ENCODE measurements at places on chromosomes 7 and 10. TPM values are rescaled to one million over a fixed set of nuclear protein-coding genes. Genes with fewer than 3 reads are reported as not detected.

Gene PCDH15
- total RNA-seq, result 9.5 TPM

Gene PTPRN2
- total RNA-seq, result 158 TPM

Gene AKR1C8
- total RNA-seq, result not detected

Gene NOS3
- 8.4 TPM for total RNA-seq

Gene LBX1
- total RNA-seq, result not detected

Gene ATE1
- total RNA-seq, result 67.1 TPM

Gene TECPR1
- total RNA-seq, result 60.2 TPM

Gene TMEM236
- 0.13 TPM for total RNA-seq

Gene GPR26
- 8.4 TPM for total RNA-seq

Gene MMP21
- 0.46 TPM for total RNA-seq

Gene VSTM4
- 9.6 TPM for total RNA-seq

Gene CFTR
- total RNA-seq, result 1.9 TPM

Gene ANKRD1
- not detected for total RNA-seq

Gene SGPL1
- 51.4 TPM for total RNA-seq

Gene PIK3CG
- total RNA-seq, result 1.6 TPM

Gene KBTBD2
- 47.4 TPM for total RNA-seq

Gene AGMO
- 0.47 TPM for total RNA-seq

Gene LCOR
- total RNA-seq, result 35.4 TPM

Gene ZNF394
- total RNA-seq, result 18.5 TPM

Gene TTYH3
- total RNA-seq, result 90.0 TPM

Data from dorsolateral prefrontal cortex (tissue), 122 donors.